ENCODE measurements at places on chromosomes 2 and 18.
A peak's percentile ranks its signal among the peaks of the same experiment; 100 is the strongest.

GRCh38 chr18:48612511-48612910 is 73.7 kb downstream of the CTIF start:
- DNase-seq: no peak

DNA sequence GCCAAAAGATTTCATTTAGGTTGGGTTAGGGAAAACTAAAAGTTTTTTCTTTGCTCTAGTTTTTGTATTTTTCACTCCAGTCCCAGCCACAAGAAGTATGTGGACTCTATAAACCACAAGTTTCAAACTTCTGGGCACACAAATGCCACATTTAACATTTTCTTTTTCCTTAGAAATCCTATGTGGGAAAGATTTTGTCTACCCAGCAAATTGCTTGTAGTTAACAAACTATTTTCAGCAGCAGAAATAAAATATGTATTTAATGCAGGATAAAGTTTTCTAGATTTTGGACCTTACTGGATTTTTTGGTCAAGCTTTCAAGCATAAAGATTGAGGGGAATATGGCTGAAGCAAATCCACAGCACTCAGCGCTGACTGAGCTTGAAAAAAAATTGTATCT is 9.1 kb downstream of the ERICH2 start:
- DNase-seq: no peak

DNA sequence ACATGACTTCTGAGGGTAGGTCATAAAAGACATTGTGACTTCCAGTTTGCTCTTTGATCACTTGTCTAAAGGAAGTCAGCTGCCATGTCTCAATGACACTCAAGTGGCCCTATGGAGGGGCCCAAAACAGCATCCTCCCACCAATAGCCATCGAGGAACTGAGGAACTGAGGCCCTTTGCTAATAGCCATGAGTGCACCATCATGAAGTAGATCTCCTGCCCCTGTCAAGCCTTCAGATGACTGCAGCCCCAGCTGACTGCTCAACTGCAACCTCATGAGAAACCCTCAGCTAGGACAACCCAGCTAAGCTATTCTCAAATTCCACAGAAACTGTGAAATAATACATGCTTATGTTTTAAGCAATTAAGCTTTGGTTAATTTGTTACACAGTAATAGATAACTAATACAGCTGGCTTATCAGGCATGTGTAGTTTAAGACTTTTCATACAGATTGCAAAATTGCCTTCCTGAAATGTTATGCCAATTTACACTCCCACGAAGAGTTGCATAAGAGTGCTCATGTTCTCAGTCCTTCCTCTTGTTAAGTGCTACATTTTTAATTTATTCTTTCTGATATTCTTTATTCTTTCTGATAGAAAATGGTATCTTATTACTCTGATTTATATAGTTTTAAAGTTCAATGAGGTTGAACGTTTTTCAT is 105.6 kb upstream of the NDUFV2 start:
- no peak for DNase-seq

DNA sequence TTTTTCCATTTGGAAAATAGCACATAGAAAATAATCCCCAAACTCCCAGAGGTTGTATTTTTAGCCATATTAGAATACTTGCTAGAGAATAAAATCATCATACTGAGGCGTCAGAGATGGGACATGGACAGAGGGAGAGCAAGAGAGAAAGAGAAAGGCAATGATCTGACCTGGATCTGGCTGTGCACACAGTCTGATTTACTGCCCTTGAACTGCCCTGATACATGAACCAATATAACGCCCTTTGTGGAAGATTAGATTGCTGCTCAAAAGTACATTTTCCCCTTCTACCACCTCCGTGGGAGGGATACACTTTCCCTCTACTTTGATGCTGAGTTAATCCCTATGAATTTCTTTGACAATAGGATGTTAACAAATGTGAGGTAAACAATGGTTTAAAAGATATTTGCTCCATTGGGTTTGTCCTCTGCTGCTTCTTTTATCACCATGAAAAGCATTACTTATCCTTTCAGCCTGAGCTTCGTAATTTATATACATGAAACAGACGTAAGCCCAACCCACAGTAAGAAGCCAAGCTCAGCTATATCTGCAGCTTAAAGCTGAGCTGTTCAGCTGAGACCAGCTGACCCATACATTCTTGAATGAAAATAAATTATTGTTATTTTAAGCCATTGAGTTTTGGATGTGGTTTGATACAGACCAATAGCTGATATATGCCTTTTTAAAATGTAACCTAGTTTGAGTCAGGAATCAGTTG is 1664.6 kb upstream of the CELF4 start:
- no peak for DNase-seq

DNA sequence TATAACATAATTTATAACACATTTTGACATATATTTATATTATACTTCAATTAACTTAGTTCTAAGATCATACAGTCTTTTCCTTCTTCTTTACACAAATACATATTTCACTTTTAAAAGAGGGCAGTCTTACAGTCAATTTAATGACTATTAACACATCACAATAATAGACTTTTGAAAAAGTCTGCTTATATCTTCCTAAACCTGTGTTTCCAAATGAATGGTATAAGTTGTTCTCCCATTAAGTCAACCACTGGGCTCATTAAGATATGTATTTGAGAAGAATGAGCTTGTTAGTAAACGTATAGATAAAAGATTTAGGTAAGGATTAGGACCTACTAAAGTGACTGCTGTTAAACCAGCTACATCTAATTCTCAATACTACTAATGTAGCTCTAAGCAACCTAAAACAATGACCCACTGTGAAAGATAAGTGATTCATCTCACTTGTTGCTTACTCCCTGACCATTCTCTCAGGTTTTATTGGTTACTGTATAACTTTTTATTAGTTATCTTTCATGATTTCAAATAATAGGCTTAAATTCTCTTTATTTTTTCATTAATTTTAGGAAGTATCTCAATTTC is 27.0 kb downstream of the SLC40A1 start:
- no peak for DNase-seq

GRCh38 chr18:54774423-54774822 is 53.9 kb upstream of the RAB27B start:
- DNase-seq: no peak

DNA sequence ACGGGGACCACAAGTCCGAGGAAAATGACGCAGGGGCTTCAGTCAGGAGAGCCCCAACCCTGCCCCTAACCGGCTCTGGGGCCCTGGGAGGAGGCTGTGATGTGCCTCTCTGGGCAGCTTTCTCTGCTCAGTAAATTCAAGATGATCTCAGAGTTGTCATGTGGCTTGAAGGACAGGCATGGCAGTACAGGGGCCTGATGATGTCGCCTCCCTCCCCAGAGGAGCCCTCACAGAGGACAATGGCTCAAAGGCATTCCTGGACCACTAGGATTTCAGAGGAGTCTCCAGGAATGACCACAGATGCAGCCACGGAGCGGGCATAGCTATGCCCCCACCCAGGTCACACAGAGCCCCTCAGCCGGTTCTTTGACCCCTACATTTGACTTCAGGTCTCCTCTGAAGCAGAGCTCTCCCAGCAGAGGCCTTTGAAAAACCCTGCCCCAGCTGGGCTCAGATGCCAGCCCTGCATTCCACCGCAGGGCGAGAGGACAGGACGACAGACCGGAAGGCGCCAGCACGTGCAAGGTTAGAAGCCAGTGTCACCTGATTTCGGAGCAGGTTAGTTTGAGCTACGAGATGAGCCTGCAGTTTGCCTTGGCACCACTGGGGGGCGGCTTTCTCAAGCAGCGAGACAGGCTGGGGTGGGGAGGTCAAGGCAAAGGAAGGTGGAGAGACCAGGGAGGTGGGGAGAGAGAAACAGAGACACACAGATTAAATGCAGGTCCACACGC is 39.2 kb downstream of the BIN1 start:
- peak; percentile 74 for DNase-seq

GRCh38 chr2:33958591-33958990 is 359.5 kb upstream of the FAM98A start:
- peak; percentile 2 for DNase-seq

GRCh38 chr2:3741396-3741795 is 38.0 kb downstream of the DCDC2C start:
- DNase-seq: no peak

- DNase-seq: peak; percentile 12
Observed at GRCh38 chr2:29810956-29811355, 110.4 kb downstream of the ALK start.
